ENCODE measurements at places on chromosomes 2 and 18.
A peak's percentile ranks its signal among the peaks of the same experiment; 100 is the strongest.

DNA sequence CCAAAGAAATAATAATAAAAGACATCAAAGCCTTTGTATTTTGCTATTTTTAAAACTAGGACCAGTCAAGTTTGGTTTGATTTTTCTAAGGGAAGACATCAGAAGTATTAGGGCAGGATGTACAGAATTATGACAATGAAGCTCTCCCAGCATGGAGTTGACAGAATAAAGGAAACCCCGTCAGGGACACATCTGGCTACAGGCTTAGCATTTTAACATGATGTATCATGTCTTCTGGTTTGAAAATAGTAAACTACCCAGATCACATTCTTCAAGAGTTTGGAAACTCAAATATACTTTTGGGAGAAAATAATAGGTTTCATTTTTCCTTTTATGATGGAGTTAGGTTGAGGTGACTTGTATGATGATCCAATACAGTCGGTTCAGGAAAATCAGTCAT is 552.0 kb upstream of the CDH2 start:
- DNase-seq, result no peak

DNA sequence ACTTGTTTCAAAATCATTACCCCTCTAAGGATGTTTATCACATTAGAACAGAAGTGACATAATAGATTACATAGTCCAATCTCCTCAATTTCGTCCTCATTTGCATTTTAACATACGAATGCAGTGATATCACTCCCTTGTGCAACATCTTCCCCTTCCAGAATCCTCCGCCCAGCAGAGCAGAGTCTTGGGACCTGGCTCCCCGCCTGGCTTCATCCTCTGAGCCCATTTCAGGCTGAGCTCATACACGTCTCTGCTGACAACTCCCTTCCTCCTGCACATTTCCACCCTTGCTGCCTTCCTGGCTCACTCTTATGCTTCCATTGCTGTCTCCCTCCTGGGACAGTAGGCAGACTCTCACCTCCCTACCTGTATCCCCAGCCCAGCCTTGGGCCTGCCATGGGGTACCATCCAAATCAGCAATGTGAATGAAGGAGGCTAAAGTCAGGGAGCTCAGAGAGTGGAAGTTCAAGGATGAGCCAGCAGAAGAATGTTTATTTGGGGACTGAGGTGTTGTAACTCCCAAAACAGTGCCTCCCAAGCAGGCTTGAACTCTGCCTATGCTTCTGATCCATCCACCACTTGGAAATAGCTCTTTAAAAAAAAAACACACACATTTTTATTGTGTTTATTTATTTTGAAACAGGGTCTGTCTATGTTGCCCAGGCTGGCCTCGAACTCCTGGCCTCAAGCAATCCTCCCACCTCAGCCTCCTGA is 165.2 kb downstream of the TMEM200C start:
- no peak for DNase-seq

- no peak for DNase-seq
These were observed 1.2 kb downstream of the BMPR2 start for GRCh38 chr2:202377207-202377761.

DNA sequence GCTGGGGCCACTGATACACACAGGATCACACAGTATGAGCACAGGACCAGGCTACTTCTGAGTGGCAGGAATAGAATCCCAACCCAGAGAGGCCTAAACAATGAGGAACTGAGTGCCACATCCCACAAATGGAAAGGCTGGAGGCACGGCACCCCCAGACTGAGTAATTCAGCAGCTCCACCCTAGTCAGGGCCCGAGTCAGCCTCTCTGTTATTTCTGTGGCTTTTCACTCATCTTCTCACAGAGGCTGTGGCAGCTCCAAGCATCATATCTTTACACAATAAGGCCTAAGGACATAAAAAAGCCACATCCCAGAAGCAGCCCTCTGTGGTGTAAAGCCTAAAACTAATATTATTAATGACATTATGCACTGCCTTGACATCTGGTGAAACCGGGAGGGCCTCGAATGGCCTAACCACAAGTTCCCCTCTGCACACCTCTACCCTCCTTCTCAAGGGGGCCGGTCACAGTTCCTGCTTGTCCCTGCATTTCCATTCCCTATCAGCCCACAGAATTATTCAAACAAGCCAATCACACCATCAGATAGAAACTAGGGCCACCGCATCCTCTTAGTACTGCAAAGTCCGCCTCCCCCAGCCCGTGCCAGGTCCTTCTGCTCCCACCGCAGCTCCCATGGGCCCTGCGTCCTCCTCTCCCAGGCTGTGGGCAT is 12.5 kb upstream of the MAL start:
- no peak for DNase-seq

GRCh38 chr2:238138331-238139195 is at the start of gene KLHL30:
KLHL30 (plus strand) TSS chr2:238138668; CDS start chr2:238140755, 2,087 bp downstream.
- DNase-seq, result no peak

- DNase-seq, result no peak
These were observed 518.8 kb upstream of the MEX3C start for GRCh38 chr18:51716277-51716676.

DNA sequence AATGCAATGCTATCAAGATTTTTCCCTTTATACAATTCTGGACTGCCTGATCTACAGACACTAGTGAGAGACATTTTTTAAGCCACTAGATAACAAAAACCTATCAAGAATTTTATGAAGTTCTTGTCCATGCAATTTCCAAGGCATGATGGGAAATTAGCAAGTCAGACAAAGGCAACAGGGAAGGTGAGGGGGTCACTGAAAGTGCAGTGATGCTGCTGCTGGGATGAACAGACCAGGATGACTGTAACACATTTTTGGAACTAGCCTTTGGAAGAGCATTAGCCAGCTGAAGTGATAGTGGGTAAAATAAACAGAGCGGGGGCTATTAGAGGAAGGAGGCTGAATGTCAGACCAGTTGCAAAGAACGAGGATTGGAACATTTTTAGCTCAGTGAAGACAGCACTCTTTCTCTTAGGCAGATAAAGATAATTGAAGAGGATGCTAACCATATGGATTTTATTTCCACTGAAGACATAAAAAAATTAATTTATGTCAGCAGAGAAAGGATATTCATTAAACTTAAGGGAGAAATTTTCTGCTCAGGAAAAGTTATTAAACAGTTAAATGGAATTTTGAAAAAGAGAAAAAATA is 17.9 kb downstream of the NRXN1 start:
- DNase-seq, result no peak

GRCh38 chr2:171540437-171540836 is 18.2 kb downstream of the CYBRD1 start:
- DNase-seq, result no peak

DNA sequence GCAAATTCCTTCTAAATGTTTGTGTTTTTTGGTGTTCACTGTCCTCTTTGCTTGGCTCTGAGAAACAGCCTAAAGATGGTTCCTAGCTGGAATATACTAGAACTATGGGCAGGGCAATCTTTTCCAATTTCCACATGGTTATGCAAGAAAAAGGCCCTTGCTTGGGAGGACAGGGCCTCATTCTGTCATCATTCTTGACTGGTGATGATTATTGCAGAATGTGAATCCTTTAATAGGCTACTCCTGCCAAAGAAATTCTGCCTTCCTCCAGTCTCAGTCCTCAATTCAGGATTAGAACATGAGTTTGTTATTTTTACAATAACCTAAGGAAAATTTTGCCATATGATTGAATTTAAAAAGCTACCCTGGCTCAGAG is 218.7 kb downstream of the HNMT start:
- DNase-seq, result no peak

- no peak for DNase-seq
These were observed 16.1 kb downstream of the ADD2 start for GRCh38 chr2:70751881-70752280.

GRCh38 chr2:112149866-112150435 is 11.8 kb downstream of the FBLN7 start:
- DNase-seq, result no peak

GRCh38 chr2:33441235-33441810 is 35.1 kb upstream of the RASGRP3 start:
- no peak for DNase-seq

GRCh38 chr18:43863180-43863579 is 585.9 kb upstream of the SYT4 start:
- DNase-seq, result no peak

GRCh38 chr2:194822097-194822496 is 834.9 kb upstream of the SLC39A10 start:
- no peak for DNase-seq

GRCh38 chr2:120787111-120787821 is 51.6 kb downstream of the GLI2 start:
- no peak for DNase-seq

DNA sequence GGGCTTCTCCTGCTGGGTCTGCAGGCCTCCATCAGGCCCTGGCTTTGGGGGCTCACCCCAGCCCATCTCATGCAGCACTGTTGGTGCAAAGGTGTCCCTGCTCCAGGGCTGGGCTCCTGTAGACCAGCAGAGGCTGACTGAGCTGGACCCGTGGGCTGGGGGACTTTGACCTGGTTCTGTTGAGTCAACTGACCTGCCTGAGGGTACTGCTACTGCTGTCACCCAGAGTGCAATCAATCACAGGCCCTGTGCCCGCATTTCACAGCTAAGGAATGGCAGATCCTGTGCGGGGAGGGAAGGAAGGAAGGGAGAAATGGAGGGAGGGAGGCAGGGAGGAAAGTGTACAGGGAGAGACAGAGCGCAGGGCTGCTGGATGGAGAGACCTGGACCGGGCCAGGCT is 136.8 kb downstream of the TPO start:
- DNase-seq, result no peak

DNA sequence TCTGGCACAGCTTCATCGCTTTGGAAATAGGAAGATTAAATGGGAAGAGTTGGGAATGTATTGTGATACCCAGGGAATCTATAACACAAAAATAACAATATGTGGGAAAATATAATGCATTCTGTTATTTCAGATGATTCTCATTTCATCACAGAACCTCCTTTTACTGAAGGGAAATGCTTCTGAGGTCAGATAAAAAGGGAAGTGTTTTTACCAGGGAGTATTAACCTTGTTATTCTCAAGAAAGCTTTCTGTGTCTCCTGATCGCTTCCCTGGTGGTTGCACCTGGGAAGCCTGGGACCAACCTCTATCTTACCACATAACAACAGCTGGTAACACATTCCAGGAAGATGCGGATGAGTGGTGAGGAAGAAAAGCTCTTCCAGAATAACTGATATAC is 47.2 kb downstream of the SCG2 start:
- no peak for DNase-seq

DNA sequence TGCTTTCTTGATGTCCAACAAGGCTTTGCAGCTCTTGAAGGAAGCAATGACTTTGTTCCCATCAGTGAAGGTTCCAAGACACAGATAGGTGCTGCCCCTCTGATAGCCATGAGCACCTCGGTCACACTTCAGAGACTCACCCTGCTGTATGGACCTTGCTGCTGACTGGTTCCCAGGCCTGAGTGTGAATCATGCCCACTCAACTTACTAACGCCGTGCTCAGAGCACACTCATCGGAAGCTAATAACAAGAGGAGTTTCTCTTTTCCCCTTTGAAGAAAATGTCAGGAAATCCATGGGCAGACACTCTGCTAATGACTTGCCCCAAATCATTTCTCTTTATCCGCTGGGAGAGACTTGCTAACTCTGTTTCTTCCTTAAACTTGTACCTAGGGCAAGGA is 83.8 kb upstream of the ARL4C start:
- no peak for DNase-seq

GRCh38 chr2:187964746-187965145 is 326.9 kb upstream of the GULP1 start:
- DNase-seq, result no peak

- no peak for DNase-seq
These were observed 69.9 kb downstream of the MRO start for GRCh38 chr18:50749945-50750344.

DNA sequence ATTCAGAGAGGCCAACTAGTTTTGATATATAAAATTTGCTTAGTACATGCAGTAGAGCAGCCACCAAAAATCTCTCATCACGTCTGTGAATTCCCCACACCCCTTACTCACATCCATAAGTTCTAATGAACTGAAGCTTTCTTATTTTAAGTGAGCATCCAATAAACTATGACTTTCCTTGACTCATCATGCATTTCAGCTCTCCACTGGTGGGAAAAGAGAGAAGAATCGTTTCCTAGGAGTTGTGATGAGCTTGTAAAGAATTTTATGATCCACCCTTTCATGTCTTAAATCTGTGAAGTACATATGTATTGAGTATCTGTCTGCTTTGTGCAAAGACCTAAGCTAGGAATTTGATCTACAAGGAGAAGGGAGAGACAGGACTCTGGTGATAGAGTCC is 428.6 kb downstream of the SETBP1 start:
- DNase-seq, result no peak

DNA sequence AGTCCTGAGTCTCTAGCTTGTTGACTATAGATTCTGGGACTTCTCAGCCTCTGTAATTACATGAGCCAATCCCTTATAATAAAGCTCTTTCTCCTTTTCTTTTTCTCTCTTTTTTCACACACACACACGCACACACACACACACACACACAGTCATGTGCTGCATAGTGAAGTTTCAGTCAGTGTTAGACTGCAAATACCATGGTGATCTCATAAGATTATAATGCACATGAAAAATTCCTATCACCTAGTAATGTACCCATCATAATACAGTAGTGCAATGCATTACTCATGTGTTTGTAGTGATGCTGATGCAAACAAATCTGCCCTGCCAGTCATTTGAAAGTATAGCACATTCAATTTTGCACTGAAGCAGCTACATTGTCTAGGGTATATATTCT is 558.2 kb downstream of the SUCLG1 start:
- no peak for DNase-seq

GRCh38 chr2:239224199-239224570 is 176.6 kb downstream of the HDAC4 start:
- no peak for DNase-seq

- DNase-seq, result no peak
These were observed 86.5 kb upstream of the DTNA start for GRCh38 chr18:34623557-34623956.

GRCh38 chr2:39839261-39839848 is 60.3 kb upstream of the THUMPD2 start:
- DNase-seq, result no peak

DNA sequence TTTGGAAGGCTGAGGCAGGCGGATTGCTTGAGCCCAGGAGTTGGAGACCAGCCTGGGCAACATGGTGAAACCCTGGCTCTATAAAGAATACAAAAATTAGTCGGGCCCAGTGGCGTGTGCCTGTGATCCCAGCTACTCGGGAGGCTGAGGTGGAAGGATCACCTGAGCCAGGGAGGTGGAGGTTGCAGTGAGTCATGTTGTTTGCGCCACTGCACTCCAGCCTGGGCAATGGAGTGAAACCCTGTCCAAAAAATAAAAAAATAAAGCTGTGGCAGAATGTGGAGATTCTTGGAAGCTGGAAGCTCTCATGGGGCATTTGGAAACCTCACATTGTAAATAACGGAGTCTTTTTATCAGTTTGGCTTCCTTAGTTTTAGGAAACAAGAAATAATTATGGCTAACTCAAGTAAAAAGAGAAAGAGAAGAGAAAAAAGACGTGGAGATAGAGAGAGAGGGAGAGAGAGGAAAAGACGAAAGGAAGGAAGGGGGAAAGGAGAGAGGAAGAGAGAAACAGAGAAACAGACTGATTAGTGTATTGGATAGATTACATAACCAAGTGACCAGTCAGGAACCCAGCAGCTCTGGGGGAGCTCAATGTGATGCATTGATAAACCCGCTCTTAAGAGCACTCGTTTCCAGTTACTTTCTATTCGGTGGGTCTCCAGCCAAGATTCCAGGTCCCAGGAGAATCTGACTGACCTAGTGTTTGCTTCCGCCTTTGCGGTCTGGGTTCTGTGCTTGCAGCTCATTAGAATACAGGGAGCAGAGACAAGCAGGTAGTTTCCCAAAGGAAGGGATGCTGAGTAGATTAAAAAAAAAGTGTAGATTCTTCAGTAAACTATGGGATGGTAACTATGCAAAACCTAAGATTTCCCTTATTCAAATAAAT is 1.1 kb upstream of the SPAST start:
- peak; percentile 40 for DNase-seq
